ENCODE measurements at places on chromosomes 12 and 14.

DNA sequence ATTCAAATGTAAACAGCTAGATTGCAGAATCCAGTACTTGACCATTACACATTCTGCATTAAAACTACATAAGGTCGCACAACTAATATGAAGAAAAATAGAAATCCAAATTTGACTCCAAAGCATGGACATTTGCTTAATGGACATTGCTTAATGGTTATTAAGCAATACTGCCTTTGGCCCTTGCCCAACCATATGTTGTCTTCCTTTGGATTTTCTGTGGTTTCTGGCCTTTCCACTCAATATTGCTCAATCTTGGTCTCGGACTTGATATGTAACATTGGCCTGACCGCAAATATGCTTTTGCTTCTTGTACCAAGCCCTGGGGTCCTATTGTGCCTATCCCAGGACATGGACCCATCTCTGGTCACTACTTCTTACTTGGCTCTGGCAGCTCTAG is 67.2 kb downstream of the PTPRR start:
- DNase-seq, result no peak

GRCh38 chr14:83664389-83664788 is 1865.6 kb upstream of the FLRT2 start:
- no peak for DNase-seq

DNA sequence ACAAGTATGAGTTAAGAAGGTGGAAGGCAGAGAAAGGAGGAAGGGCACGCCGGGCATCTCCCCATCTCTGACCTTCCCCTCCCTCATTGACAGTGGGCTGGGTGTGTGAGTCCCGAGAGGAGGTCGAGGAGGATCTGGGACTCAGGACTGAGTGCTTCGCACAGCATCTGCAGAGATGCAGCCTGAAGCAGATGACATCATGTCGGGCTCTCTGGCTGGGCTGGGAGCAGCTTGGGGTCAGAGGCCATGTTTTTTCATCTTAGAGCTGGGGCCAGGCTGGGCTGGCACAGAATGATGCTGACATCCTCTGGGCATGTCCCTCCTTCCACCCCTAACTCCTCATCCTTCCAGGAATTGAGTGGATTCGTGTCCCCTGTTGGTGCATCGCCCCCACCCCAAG is 43.5 kb downstream of the CMKLR1 start:
- no peak for DNase-seq

GRCh38 chr12:26705851-26706250 is 127.1 kb downstream of the ITPR2 start:
- DNase-seq, result no peak

- peak; percentile 72 for DNase-seq
These were observed 166.1 kb upstream of the CCND2 start for GRCh38 chr12:4107436-4107878.

- no peak for DNase-seq
These were observed 95.9 kb downstream of the TTC7B start for GRCh38 chr14:90720336-90720735.

GRCh38 chr12:105742567-105742874 is 396.2 kb downstream of the NUAK1 start:
- DNase-seq, result no peak

DNA sequence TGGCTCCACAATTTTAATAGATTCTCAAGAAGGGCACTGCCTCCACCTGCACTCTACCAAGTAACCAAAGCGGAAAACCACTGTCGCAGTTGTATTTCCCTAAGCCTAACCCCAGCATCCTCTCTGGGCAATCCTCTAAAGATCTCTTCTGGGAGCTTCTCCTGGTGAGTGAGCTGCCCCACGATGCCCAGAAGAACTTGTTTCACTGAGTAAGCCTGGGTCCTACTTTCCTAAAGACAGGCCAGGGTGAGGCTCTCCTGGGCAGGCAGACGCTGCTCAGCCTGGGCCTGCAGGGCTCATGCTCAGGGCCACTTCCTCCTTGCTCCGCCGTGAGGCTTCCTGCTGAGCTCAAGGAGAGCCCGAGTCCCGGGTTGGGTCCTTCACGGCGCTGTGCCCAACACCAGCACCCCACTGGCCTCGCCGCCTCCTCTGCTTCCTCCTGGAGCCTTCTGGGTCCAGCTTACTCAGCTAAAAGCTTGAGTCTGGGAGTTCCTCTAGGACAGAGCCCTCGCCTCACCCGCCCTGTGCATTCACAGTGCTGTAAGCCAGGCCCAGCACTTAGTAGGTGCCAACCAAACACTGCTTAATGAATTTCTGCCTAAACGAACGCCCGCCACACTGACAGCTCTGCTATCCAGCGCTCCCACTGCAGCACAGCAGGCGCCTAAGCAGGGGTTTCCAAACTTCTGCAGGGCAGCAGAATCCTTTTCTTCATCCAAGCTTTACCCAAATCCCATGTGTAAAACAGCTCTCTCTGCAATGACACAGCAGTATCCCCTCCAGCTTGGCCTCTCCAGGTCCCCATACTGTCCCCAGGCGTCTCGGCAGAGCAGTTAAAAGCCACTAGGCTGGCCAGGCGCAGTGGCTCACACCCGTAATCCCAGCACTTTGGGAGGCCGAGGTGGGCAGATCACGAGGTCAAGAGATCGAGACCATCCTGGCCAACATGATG is 5.7 kb downstream of the RAB35 start:
- DNase-seq, result peak; percentile 65

DNA sequence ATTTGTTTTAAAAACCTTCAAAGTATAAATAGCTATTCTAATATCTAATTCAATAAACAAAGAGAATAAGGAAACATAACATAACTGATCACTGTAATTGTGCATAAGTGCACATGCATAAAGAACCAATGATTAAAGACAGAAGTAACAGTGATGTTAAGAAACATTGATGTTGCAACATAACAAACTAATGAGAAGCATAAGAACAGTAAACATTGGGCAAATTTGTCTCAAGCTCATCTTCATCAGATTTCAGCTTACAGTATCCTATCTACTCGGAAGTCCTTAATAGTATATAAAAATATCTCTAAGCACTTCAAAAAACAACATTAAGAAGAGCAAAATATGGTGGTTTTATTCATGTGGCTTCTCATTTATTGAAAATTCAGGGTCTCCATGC is 97.6 kb downstream of the GARIN6 start:
- DNase-seq, result no peak

DNA sequence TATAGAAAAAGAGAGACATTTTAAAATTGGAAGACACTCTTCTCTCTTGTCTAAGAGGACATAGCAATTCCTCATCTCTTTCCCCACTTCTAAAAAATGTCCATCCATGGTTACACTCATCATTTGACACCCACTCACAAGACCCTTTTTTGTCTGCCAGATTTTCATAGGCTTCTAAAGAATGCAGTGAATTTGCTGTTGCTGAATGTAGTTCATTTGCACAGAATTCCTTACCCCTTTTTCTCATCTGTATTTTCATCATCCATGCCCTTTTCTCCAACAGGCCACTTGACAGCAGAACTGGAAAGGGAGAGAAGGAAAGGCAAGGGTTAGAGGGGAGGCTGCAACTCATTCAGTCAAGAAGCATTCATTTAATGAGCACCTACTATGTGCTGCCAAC is 128.0 kb downstream of the NUAK1 start:
- no peak for DNase-seq

DNA sequence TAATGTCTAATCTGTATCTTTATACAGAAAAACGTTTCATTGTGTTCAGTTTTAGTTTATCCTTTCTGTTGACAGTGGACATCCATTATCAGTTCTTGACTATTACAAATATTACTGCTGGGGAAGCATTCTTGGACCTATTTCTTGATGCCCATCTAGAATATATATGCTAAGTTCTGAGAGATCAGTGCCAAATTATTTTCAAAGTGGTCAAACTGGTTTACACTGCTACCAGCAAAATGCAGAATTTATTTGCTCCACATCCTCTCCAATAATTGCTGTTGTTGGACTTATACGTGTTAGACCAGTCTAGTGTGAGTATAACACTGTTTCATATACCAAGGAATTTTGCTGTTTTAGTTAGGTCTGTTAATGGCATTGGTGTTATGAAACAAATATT is 85.5 kb upstream of the TRAF3 start:
- DNase-seq, result no peak

DNA sequence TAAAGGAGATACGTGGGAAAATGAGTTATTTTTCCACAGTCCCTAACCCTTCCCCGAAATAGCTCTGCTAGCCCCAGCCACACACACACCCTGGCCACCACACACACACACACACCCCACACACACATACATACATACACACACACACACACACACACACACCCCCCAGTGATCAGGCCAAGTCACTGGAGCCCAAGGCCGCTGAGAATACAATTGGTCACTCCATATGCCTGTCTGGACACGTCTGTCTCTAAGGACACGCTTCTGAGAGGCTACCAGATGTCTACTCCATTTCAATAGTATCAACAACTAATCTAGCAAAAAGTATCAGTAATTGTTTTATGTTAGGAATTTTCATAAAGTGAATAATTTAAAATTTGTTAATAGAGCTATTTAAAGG is 13.0 kb upstream of the DIABLO start:
- DNase-seq, result no peak

DNA sequence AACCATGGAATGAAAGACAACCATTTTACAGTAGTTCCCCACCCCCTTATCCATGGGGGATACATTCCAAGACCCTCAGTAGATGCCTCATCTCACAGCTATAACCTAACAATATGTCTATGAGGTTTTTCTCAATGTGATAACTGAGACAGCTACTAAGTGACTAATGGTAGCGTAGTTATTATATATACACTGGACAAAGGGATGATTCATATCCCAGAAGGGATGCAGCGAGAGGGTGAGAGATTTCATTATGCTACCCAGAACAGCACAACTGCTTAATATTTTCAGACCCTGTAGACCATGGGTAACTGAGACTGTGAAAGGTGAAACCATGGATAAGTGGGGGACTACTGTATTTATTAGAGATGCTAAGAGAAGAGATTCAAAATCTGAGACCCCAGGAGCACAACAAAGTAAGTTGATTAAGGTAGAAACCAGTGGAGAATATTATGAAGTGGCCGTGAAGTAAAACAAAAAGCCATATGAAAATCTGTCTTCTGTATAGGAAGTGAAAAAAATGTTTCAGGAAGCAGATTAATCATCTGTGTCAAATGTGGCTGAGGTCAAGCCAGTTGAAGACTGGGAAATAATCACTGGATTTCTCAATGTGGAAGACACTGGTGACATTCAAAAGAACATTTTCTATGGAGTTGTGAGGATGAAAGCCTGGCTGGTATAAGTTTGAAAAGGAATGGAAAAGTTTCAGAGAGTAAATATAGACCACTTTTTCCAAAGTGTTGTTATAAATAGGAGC is 77.2 kb downstream of the RPL10L start:
- no peak for DNase-seq

DNA sequence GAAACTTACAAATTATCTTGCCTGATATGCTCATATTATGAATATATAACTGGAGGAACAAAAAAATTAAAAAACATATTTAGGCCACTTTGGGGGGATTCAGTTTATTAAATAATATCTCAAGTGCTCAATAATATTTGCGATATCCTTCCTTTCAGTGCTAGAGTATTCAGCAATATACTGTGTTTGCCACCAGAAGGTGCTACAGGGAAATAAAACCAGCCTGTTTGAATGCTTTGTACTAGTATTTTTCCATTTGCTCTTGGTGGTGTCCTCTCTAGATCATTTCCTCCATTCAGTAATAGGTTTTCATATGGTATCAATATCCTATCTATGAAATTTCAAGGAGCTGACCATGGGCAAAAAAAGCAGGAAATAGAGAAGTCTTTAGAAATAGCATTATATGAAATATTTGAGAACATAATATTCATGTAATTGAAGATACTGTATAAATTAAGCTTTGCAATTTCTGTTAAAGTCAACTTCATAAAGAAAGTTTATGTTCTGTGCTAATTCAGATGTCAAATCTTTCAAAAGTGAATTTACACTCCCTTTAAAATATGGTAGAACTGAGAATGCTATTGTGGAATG is 106.2 kb upstream of the NAV3 start:
- DNase-seq, result no peak

GRCh38 chr14:32620724-32621123 is 291.6 kb downstream of the AKAP6 start:
- no peak for DNase-seq

GRCh38 chr14:23608454-23608853 is 27.7 kb upstream of the DHRS2 start:
- DNase-seq, result no peak

GRCh38 chr12:64819816-64820402 is 4.5 kb upstream of the TBC1D30 start:
- DNase-seq, result no peak

GRCh38 chr12:79870916-79871315 is 64.0 kb downstream of the PPP1R12A start:
- no peak for DNase-seq

GRCh38 chr12:6643569-6644256 is 3.5 kb downstream of the ACRBP start:
- no peak for DNase-seq

- no peak for DNase-seq
These were observed 440.8 kb downstream of the NRXN3 start for GRCh38 chr14:78610994-78611393.

DNA sequence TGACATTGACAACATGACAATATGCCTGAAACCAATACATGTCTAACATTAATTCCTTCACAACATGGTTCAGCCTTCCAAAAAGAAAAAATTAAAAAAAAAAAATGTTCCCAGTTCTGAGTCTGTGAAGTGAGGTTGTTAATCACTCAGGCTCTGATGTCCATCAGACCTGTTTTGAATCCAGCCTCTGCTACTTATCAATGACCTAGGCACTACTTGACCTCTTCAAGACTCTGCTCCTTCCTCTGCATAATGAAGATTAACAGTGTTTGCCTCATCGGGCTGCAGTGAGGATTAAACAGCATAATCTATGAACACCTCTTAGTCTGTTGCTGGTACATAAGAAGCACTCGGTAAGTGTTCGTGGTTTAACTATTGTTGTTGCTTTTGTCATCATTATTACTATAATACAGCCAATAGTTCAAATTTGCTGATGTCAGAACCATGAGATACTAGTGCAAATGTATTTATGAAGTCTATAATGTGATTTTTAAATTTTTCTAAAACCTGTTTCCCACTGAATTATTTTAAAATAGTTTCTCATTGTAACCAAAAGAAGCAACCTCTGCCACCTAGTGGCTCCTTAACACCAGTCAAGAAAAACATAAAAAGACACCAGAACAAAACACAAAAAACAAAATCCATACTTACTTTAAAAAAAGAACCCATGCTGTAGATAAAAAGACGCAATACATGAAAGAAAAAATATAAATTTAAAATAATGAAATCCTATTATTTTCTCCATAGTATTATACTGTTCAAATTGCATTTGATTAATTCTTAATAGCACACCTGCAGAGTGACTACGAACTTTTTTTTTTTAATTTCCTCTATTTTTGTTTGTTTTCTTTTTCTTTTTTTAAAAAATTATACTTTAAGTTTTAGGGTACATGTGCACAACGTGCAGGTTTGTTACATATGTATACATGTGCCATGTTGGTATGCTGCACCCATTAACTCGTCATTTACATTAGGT is 20.3 kb upstream of the TMX1 start:
- DNase-seq, result no peak

GRCh38 chr12:3661028-3661427 is 91.9 kb downstream of the CRACR2A start:
- DNase-seq, result no peak

GRCh38 chr14:20613094-20614037 is 22.2 kb upstream of the RNASE12 start:
- peak; percentile 91 for DNase-seq
